ENCODE measurements at places on chromosomes 7 and 10. TPM values are rescaled to one million over a fixed set of nuclear protein-coding genes. Genes with fewer than 3 reads are reported as not detected.

Gene TBX20
- polyA plus RNA-seq = not detected

Gene CEP55
- 13.7 TPM for polyA plus RNA-seq

Gene PNLIPRP2
- not detected for polyA plus RNA-seq

Gene ZCCHC24
- 66.1 TPM for polyA plus RNA-seq

Gene PHKG1
- polyA plus RNA-seq = 14.7 TPM

Gene TSPAN33
- polyA plus RNA-seq = 40.1 TPM

Gene EFCAB10
- 1.2 TPM for polyA plus RNA-seq

Gene KCND2
- polyA plus RNA-seq = 1.2 TPM

Gene CC2D2B
- 1.0 TPM for polyA plus RNA-seq

Gene NEUROG3
- not detected for polyA plus RNA-seq

Gene SLC13A1
- not detected for polyA plus RNA-seq

Gene VCL
- polyA plus RNA-seq = 182 TPM

Gene CALN1
- 1.5 TPM for polyA plus RNA-seq

Gene OPALIN
- not detected for polyA plus RNA-seq

Gene SSC4D
- 1.1 TPM for polyA plus RNA-seq

Gene ZNF518A
- polyA plus RNA-seq = 24.8 TPM

Gene AGR2
- 4.0 TPM for polyA plus RNA-seq

Gene ELN
- polyA plus RNA-seq = 164 TPM

Gene PLCE1
- 49.1 TPM for polyA plus RNA-seq

Gene PTF1A
- polyA plus RNA-seq = not detected

Gene GAD2
- not detected for polyA plus RNA-seq

Gene HABP2
- polyA plus RNA-seq = 0.08 TPM

Gene ITPRID1
- polyA plus RNA-seq = 1.6 TPM

Gene PYROXD2
- polyA plus RNA-seq = 10.6 TPM

Gene ZNF735
- polyA plus RNA-seq = not detected

Gene ZNF503
- 20.4 TPM for polyA plus RNA-seq

Gene HMX2
- not detected for polyA plus RNA-seq
